ENCODE measurements at places on chromosomes 1 and 21.

DNA sequence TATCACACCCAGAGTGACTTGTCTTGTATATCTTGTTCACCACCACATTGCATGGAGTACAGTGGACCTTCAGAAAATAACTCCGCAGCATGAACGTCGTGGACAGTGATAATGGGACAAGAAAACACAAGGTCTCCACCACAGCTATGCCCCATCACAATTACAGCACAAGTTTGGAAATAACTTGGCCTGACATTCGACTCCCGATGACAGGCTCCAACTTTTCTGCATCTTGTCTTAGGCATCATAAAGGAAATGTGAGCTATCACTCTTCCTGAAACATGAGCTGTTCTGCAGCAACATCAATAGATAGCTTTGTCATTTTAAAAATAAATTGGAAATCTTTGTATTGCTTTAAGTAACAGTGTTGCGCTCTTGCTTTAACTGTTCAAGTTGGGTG, 2.9 kb downstream of the RRP1B start:
- no peak for DNase-seq

DNA sequence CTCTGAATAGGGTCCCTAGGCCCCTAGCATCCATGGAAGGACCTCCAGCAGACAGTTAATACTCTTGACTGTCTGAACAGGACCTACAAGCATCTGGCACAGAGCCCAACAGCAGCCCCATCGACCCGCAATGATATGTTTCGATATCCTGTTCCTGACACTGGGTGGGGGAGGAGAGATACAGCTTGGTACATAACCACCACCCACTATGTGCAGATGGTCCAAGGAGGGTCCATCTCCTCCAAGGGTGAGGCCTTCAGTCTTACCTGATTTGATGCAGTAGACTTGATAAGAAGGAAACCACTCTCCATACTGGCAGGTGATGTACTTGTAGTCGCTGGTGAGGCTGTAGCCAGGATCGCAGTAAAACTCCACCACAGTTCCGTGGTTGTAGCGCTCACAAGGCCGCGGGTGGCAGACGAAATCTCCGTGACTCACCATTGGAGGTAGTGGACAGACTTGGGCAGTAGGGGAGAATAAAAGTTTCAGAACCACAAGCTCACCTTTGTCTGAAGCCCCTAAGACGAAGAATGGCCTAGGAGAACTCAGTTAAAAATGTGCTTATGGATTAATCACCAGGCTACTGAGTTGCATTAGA, 86.0 kb upstream of the TLR5 start:
- no peak for DNase-seq

- no peak for DNase-seq
Observed at GRCh38 chr1:201226178-201226514, 35.5 kb downstream of the IGFN1 start.

DNA sequence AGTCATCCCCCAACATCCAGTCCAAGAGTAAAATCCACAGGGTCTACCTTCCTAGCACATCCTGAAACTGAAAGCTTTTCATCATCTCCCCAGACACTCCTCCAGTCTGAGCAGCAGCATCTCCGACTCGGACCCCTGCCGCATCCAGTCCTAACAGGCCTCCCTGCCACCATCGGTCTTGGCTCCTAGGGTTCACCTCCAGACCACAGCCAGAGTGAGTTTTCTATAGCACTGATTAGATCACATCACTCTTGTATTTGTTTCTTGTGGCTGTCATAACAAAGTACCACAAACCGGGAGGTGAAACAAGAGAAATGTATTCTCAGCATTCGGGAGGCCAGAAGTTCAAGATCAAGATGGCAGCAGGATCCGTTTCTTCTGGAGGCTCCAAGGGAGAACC, 187.8 kb downstream of the TOMM20 start:
- no peak for DNase-seq

DNA sequence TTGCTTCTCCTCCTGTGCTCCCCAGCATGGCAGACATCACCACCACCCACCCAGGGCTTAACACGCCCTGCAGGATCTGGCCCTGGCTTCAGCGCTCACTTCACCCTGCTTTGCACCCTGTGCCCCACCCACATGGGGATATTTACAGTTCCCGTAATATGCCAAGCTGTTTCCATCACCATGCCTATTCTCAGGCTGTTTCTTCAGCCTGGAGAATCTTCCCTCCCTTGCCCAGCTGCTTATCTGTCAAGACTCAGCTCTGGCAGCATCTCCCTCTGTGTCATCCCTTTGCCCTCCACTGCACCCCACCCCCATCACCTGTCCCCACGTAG, 3.6 kb upstream of the AHCYL1 start:
- no peak for DNase-seq

DNA sequence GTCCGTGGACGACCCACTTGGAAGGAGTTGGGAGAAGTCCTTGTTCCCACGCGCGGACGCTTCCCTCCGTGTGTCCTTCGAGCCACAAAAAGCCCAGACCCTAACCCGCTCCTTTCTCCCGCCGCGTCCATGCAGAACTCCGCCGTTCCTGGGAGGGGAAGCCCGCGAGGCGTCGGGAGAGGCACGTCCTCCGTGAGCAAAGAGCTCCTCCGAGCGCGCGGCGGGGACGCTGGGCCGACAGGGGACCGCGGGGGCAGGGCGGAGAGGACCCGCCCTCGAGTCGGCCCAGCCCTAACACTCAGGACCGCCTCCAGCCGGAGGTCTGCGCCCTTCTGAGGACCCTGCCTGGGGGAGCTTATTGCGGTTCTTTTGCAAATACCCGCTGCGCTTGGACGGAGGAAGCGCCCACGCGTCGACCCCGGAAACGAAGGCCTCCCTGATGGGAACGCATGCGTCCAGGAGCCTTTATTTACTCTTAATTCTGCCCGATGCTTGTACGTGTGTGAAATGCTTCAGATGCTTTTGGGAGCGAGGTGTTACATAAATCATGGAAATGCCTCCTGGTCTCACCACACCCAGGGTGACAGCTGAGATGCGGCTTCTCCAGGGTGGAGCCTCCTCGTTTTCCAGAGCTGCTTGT, 32.4 kb downstream of the PRMT2 start:
- DNase-seq = no peak

GRCh38 chr21:46304955-46305354, 18.7 kb downstream of the C21orf58 start:
- DNase-seq = no peak

- no peak for DNase-seq
Observed at GRCh38 chr21:38758501-38759214, 47.1 kb upstream of the ETS2 start.

GRCh38 chr1:238063454-238063853, 172.7 kb upstream of the ZP4 start:
- DNase-seq = no peak
